Fibroblast of the aortic adventitia (primary cell): ENCODE measurements at places on chromosomes 5 and 9.

GRCh38 chr9:101065930-101066329 lies 37.4 kb downstream of the PLPPR1 start:
- no peak for DNase-seq

- DNase-seq, result no peak
These were observed 703 bp downstream of the FAM120AOS start for GRCh38 chr9:93452710-93453046.

DNA sequence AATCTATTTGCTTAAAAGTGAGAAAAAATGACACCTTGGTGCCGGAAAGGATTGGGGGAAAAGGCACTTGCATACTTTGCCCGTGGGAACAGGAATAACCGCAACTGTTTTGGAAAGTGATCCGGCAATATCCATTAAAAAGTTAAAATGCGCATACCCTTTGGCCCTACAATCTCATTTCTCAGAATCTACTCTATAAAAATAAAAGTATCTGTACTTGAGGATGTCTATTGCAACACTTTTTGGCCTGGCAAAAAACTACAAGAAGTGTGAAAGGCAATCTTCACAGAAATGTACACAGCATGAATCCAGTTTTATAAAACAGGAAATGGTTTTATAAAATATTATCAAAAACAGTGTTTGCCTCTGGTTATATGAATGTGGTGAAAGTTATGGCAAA lies 58.3 kb upstream of the NFIL3 start:
- peak; percentile 60 for DNase-seq

- peak; percentile 60 for DNase-seq
These were observed 2.8 kb downstream of the MELK start for GRCh38 chr9:36575411-36575882.

DNA sequence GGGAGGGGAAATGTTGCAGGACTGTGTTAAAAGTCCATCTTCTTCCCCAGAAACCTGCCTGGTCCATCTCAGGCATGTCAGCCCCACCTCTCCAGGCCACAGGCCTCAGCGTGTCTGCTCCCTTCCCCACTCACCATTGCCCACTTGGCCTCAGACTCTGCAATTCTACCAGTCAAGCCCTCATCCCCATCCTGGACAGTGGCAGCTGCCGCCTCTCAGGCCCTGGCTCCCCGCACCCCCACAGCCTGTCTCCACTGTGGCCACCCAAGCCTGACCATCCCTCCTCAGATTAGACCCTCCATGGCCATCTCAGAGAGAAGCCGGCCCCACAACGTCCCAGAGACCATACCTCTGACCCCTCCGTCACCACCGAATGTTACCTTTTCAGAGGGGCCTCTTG lies 89.9 kb downstream of the BARX1 start:
- no peak for DNase-seq

GRCh38 chr5:1030801-1031271 lies 22.2 kb downstream of the NKD2 start:
- no peak for DNase-seq

DNA sequence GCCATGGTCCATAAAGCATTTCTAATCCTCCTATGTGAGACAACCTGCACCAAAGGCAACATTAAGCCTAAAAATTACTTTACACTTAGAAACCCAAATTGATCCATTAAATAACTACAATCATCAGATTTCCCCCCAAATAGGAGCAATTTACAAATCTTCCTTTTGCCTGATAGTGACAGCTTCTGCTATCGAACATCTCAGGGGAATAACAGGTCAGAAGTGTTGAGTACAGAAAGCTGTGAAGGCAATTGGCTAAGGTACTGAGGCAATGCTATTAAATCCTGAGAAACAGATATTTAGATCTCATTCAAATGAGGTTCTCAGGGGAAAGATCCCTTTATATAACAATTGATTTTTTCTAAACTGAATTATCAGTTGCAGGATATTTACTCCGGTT lies 141.1 kb downstream of the PIK3R1 start:
- DNase-seq, result no peak

DNA sequence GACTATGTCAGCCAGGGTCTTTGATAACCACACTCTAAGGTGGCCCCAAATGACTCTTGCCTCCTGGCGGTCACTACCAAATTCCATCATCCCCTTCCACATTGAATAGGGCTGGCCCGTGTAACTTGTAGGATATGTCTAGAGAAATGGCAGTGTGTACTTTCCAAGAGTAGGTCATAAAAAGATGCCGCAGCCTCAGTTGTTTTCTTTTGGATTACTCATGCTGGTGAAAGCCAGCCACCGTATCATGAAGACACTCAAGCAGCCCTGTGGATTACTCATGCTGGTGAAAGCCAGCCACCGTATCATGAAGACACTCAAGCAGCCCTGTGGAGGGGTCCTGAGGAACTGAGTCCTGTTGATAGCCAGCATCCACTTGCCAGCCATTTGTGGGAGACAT lies 172.0 kb upstream of the TBC1D2 start:
- no peak for DNase-seq

- no peak for DNase-seq
These were observed 94.2 kb downstream of the MUSK start for GRCh38 chr9:110762783-110763182.

GRCh38 chr9:125446561-125447094 lies 185.0 kb downstream of the GAPVD1 start:
- DNase-seq, result no peak

GRCh38 chr5:130975847-130976246 lies 189.2 kb downstream of the HINT1 start:
- DNase-seq, result no peak

GRCh38 chr9:92735636-92736562 lies 28.7 kb downstream of the BICD2 start:
- DNase-seq, result no peak

- peak; percentile 39 for DNase-seq
These were observed 4.4 kb downstream of the RC3H2 start for GRCh38 chr9:122900791-122901190.

GRCh38 chr5:58501778-58502417 lies 10.7 kb downstream of the GAPT start:
- no peak for DNase-seq

- no peak for DNase-seq
These were observed 3.1 kb downstream of the FBXW5 start for GRCh38 chr9:136941231-136942111.

- DNase-seq, result no peak
These were observed 766.8 kb downstream of the TLE1 start for GRCh38 chr9:80922544-80922943.

DNA sequence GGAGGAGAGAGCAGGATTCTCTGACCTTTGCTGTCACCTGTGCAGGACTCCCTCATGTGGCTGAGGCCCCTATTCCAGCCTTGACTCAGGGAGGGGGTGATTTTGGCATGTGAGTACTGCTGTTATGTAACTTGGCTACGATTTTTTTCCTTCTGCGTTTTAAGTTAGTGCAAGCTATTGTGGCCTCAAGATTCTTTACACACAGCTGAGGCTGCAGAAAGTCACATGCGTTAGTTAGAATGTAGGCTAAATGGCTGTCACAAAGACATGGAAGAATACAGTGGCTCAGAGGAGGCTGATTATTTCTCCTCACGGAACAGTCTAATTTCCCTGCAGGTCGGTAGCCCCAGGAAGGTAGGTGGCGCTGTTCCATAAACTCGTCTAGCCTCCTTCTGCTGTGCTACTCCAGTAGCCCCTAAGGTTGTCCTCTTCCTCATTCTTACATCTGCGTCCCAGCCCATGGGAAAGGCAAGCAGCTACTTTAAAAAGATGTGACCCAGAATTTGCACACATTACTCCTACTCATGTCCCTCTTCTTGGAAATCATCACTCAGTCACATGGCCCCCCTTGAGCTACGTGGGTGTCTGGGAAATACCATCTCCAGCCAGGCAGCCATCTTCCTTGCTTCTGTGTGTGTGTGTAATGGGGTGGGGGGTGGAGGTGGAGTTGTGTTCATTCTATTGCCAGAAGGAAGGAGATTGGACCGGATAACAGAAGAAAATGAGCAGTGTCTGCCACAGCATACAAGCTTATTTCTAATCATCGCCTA lies 486.6 kb downstream of the CCDC171 start:
- DNase-seq, result peak; percentile 42

- no peak for DNase-seq
These were observed 639 bp downstream of the PCDH1 start for GRCh38 chr5:141877356-141878185.

DNA sequence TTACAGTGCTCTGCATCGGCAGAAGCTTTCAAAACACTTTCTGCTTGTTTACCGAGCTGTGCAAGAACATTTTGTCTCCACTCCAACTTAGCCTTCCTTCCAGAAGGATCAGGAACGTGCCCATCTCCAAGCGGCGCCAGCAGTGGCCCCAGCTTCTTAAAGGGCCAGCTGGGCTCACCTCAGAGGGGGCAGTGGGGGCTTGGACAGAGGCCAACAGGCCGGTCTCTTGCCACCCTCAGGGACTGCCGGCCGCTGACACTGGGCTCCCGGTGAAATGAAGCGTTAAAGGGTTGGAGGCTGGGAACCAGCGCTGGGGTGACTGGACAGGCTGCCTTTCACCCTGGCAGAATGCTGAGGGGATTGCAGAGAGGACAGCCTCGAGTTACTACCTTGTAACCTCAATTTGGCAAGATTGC lies 67.0 kb upstream of the RNU6ATAC start:
- no peak for DNase-seq

DNA sequence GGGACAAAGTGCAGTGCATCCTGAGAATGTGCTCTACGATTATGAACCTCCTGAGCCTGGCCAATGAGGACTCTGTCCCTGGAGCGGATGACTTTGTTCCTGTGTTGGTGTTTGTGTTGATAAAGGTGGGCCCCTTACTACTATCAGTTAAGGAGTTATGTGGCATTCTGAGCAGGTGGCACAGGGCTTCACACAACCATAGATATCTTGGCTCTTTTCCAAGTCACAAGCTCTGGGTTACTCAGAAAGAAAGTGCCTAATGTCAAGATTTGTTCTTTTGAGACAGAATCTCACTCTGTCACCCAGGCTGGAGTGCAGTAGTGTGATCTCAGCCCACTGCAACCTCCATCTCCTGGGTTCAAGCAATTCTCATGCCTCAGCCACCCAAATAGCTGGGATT lies 99.0 kb downstream of the GAPVD1 start:
- no peak for DNase-seq
